Activated CD8-positive, alpha-beta memory T cell treated with anti-CD3 and anti-CD28 coated beads, Interleukin-2, amount 10 ng/mL, durations not matched to agents 7 days and 5 days (primary cell): ENCODE measurements at places on chromosomes 13 and 19.

DNA sequence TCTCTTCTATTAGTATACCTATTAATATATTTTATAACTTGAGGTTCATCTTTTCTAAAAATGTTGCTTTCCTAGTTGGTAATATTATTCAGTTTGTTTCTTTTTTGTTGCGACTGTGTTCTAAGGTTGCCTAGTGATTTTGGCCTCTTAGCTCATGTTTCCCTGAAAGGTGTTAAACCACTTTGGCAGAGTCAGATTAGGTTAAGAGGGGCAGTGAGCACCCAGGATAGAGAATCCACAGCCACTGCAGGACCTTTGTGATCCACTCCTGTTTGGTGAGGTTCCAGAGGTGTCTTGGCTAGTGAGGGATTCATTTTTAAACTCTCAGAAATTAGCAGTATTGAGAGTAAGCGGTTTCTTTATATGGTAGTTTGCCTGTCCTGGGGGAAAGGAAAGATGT lies 14.9 kb upstream of the GPR18 start:
- DNase-seq, result no peak

GRCh38 chr19:51342631-51343569 lies 961 bp upstream of the VSIG10L start:
- no peak for DNase-seq

GRCh38 chr19:33660410-33661124 lies 38.8 kb downstream of the CHST8 start:
- DNase-seq, result no peak

DNA sequence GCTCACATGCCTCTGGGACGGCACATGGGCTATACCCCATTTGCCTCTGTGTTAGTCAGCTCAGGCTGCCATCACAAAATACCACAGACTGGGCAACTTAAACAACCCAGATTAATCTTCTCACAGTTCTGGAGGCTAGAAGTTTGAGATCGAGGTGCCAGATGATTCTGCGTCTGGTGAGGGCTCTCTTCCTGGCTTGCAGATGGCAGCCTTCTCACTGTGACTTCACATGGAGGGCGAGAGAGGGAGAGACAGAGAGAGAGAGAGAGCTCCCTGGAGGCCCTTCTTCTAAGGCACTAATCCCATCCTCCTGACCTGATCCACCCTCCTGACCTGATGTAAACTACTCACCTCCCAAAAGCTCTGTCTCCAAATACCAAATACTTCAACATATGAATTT lies 55.0 kb downstream of the GPR12 start:
- no peak for DNase-seq

DNA sequence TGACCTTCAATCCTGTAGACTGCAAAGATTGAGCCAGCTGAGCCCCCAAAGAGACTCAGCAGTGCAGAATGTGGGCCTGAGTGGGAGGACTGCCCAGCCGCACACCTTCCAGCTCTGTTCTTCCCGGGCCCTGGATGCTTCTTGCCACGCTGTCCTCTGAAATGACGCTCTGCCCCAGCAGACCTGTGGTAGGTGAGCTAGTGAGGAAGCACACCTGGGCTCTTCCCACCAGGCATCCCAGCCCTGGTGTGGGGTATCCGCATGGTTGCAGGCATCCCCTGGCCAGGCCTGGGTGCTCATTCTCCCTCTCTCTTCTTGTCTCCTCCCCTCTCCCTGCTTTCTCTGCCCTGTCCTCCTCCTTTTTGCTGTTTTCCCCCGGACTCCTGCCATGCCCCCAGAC lies 9.8 kb upstream of the MZF1 start:
- no peak for DNase-seq

- DNase-seq, result no peak
Observed at GRCh38 chr13:61383111-61383510, 32.5 kb downstream of the PCDH20 start.

GRCh38 chr13:22757530-22758120 lies 423.2 kb upstream of the SGCG start:
- DNase-seq, result no peak

GRCh38 chr19:44752123-44752815 lies 3.8 kb downstream of the BCL3 start:
- no peak for DNase-seq

DNA sequence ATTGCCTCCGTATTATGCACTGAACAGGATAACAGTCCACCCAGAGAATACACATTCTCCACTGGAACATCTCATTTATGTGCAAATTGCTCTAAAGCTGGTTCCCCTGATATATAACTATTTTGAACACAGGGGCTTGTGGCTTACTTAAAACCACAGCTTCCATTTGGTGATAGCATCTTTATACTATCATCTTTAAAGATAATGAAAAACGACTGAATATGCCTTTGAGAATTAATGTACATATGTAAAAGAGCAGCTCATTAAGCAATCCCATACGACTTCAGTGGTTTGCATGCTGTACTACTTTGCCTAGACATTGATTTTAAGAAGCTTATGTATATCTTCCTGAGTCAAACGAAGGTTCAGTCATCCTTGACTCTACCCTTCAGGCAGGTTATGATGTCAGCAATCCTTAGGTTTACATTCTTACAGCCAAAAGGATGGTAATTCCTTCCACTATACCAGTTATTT lies 40.8 kb downstream of the BRD4 start:
- no peak for DNase-seq

GRCh38 chr13:24272452-24273161 lies 36.8 kb upstream of the C1QTNF9 start:
- peak; percentile 43 for DNase-seq

DNA sequence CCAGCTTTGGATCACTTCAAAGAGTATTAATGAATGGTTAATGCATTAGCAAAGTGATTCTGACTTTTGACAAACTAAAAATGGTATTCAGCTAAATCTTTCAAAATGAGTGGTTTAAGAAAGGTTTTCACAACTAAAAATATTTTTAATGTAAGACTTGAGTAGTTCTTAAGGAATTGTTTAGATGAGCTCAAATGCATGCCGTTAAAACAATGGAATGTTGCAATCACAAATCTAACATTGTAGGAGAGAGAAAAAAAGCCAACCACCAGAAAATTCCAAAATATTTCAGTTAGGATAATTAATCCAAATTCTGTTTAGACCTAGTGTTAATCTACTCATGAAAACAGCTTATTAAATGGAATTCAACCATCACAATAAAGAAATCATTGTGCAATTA lies 1044.8 kb upstream of the SLC10A2 start:
- DNase-seq, result no peak

- no peak for DNase-seq
Observed at GRCh38 chr13:33235564-33235963, 50.0 kb downstream of the STARD13 start.

- peak; percentile 56 for DNase-seq
Observed at GRCh38 chr19:58476498-58477015, 405 bp downstream of the ZNF446 start.

GRCh38 chr19:35519291-35519690 lies 5.8 kb upstream of the DMKN start:
- DNase-seq, result no peak

GRCh38 chr19:35644987-35645679 lies 3.0 kb upstream of the COX6B1 start:
- DNase-seq, result peak; percentile 86

- DNase-seq, result no peak
Observed at GRCh38 chr13:108968566-108968965, 339.2 kb downstream of the MYO16 start.

DNA sequence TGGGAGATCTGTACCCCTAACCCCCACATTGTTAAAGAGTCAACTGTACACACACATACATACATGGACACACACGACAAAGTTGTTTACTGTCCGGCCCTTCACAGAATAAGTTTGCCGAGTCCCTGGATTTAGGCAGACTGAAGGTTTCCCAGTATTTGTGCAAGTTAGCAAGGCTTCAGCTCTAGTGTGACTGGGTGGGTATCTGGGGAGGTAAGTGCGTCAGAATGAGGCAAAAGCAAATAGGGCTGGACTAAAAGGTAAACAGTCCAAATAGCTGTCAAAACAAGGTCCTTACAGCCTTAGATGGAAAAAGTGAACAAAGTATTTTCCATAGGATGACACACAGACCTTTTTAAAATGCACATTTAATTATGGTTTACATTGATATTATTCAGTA lies 228.4 kb upstream of the UFM1 start:
- DNase-seq, result no peak

- DNase-seq, result no peak
Observed at GRCh38 chr13:94707400-94708021, 4.8 kb downstream of the SOX21 start.
